ENCODE measurements at places on chromosomes 2 and 18.

DNA sequence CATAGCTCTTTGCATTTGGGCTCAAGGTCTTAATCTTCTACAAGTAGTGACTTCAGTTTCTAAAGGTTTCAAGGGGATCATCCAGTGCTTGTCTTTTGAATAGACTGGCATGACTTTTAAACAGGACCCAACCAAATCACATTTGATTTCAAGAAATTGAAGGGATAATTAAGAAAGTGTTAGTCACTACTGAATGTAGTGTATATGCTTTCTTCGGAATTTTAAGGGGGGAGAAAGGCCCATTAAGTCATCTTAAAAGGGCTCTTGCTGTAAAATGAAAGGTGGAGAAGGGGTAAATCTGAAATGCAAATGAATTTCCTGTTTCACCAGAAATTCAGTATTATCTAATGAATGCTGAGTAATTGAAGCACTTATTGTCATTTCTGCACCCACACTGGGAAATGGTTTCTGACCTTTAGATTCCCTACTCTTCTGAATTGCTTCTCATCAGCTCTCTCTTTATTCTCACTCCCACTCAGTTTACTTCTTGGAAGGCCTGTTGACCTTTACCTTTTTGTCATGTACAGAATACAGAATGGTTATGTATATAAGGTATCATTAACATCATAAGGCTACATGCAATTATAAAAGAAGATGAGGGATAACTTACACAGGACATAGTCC is 241.4 kb downstream of the SLC8A1 start:
- peaks cover 23% of the 10 kb centered on the region for H3K4me1 ChIP-seq
- DNase-seq, result no peak
- H3K27me3 ChIP-seq, result no peaks in the 10 kb centered on the region

DNA sequence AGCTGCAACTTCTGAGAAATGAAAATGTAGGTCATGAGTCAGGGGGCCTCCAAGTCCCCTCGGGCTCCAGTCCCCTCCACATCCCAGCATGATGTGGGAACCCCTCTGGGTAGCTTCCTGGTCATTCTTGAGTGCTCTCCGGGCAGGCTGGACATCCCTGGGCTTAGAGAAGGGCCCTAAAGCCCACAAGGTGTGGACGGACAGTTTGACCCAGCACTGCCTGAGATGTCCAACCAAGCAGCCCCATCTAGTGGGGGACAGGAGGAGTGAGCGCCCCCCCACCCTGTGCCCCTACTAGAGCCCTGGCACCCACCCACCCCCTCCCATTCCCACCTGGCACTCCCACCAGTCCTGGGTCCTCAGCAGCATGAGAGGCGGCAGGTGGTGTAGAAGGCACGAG is 46.0 kb downstream of the CYP27C1 start:
- peak; percentile 22 for DNase-seq
- no peaks in the 10 kb centered on the region for H3K36me3 ChIP-seq
- H3K27me3 ChIP-seq, result no peaks in the 10 kb centered on the region
- H3K4me3 ChIP-seq, result no peak overlapping the region
- H3K27ac ChIP-seq, result no peak overlapping the region

- H3K27ac ChIP-seq, result no peak overlapping the region
- no peaks in the 10 kb centered on the region for H3K27me3 ChIP-seq
- no peak overlapping the region for H3K4me3 ChIP-seq
- no peaks in the 10 kb centered on the region for H3K4me1 ChIP-seq
These were observed 39.2 kb downstream of the EPAS1 start for GRCh38 chr2:46336283-46336959.

DNA sequence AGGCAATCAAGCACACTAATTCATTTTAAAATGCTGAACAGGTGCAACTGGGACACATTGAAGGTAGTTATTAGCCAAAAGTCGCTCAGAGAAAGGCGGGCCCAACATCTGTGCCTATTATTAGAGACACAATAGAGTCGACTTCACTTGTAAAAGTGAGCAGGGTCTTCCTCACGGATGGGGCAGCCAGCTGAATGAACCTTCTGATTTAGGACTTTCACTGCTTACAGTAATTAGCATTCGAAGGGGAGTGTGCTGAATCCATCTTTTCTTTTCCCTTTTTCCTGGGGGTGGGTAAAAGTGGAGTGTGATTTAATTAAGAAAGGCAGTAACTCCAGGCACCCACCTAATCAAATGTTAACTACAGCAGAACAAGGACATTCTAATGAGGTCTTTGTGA is 677.7 kb downstream of the DCDC2C start:
- DNase-seq, result no peak
- no peaks in the 10 kb centered on the region for H3K27me3 ChIP-seq
- H3K27ac ChIP-seq, result no peak overlapping the region
- H3K4me3 ChIP-seq, result no peak overlapping the region
- no peaks in the 10 kb centered on the region for H3K36me3 ChIP-seq

Measured in activated CD8-positive, alpha-beta T cell treated with anti-CD3 and anti-CD28 coated beads for 36 hours (primary cell).